CD8-positive, alpha-beta T cell (primary cell): ENCODE measurements at places on chromosomes 6 and 20. TPM values are rescaled to one million over a fixed set of nuclear protein-coding genes. Genes with fewer than 3 reads are reported as not detected.

- DNase-seq, result no peak
These were observed 120.1 kb downstream of the SLC23A2 start for GRCh38 chr20:4881006-4881730.

GRCh38 chr6:30942338-30943060, 1.7 kb downstream of the MUCL3 start:
- no peak for DNase-seq

The ERGIC3 gene
- 149 TPM for total RNA-seq

- DNase-seq, result no peak
These were observed 7.3 kb downstream of the EYA4 start for GRCh38 chr6:133248241-133249001.

The NELFE gene
- 50.4 TPM for total RNA-seq

DNA sequence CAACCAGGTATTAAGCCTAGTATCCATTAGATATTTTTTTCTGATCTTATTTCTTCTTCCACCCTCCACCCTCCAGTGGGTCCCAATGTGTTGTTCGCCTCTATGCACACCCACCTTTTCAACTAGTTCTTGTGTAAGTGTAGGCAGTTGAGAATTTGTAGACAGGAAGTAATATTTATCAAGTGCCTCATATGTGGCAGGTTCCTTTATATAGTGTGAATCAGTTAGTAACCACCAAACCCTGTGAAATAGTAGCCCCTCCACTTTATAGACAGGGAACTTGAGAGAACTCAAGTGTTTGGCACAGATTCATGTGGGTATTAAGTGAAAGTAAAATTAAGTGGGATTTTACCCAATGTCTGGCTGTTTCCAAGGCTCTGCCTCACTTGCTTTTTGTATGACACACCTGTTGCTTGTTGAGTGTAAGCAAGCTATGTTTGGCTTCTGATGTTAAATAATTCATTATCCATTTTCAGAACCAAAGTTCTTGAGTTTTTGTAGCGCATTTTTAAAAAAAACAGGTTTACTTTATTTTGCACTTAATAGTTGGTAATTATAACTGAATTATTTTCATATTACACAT, 24.8 kb downstream of the AFDN start:
- no peak for DNase-seq

- no peak for DNase-seq
These were observed 2.3 kb upstream of the TOMM34 start for GRCh38 chr20:44962483-44962882.

The HRH3 gene
- not detected for total RNA-seq

GRCh38 chr20:3733119-3733995, 872 bp downstream of the HSPA12B start:
- DNase-seq, result no peak

The HMGN4 gene
- 24.8 TPM for total RNA-seq

- no peak for DNase-seq
These were observed 28.2 kb upstream of the KCNB1 start for GRCh38 chr20:49510562-49511122.

The ZBTB9 gene
- 7.1 TPM for total RNA-seq

The FERMT1 gene
- not detected for total RNA-seq

DNA sequence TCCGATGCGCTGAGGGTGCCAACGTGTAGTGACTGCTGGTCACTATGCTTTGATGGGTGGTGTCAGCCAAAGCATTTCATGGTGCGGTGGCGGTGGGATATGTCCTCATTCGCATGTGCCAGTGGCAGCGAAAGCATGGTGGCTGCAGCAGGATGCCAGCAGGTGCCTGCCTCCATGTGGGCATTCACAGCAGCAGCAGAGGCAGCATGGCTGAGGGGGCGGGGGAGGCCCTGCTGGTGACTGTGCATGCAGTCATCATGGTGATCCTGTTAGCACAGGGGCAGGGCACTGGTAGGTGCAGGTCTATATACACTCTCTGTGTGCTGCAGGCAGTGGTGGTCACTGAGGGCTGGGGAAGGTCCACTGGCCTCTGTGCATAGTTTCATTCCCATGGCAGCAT, 22.0 kb downstream of the FIG4 start:
- DNase-seq, result no peak

The PBOV1 gene
- not detected for total RNA-seq

GRCh38 chr20:63433756-63434531, 38.5 kb downstream of the KCNQ2 start:
- peak; percentile 43 for DNase-seq

DNA sequence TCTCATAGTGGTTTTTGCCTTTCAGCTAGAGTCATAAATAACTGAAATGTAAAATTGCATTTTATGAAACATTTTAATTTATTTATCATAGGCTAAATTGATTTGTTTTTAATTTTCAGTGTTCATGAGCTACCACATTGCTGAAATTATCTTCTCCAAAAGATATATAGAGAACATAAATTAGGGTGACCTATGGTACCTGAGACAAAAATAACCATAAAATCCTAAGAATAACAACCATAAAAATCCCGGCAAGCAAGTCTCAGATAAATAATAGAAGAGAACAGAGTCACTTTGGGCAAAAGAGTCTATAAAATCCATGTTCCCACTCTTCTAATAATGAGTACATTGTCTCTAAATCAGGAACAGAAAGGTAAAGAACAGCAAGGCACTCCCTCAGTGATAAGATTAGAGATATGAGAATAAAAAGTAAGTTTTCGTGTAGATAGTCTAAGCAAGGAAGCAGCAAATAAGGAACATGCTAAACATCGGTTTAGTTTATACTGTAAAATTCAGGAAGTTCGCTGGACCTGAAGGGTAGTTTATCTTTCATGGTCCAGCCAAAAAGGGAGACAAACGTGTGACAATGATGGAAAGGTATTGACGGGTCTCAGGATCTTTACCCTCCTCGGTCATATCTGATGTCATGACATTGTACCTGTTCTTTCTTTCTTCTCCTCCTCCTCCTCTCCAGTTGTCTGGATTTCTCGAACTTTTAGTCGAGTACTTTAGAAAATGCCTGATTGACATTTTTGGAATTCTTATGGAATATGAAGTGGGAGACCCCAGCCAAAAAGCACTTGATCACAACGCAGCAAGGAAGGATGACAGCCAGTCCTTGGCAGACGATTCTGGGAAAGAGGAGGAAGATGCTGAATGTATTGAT, 117.6 kb downstream of the TMEM242 start:
- no peak for DNase-seq

- no peak for DNase-seq
These were observed 9.3 kb upstream of the C2 start for GRCh38 chr6:31918069-31918720.

The ELOVL4 gene
- total RNA-seq, result 1.7 TPM

The LAMA2 gene
- total RNA-seq, result 0.35 TPM

- no peak for DNase-seq
These were observed 10.8 kb downstream of the SLC17A2 start for GRCh38 chr6:25919657-25920056.

The HBS1L gene
- total RNA-seq, result 119 TPM

DNA sequence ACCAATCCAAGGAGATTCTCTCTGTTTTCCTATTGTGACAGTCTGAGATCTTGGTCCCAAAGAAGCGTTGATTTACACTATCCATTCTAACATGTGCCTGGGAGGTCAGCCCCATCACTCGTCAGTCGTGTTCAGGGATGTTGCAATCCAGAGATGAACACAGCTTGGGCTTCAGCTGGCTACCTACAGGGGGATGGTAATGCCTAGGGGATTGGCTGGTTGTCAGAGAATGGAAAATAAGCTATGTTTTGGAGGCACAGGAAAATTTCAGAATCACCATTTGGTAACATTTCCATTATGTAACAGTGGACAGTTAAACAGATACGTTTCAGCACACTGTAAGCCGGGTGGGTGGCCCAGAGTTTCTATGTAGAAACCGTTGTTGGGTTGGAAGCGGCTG, 147.1 kb upstream of the RALGAPA2 start:
- no peak for DNase-seq

- no peak for DNase-seq
These were observed 131.6 kb downstream of the DST start for GRCh38 chr6:56510984-56511531.

DNA sequence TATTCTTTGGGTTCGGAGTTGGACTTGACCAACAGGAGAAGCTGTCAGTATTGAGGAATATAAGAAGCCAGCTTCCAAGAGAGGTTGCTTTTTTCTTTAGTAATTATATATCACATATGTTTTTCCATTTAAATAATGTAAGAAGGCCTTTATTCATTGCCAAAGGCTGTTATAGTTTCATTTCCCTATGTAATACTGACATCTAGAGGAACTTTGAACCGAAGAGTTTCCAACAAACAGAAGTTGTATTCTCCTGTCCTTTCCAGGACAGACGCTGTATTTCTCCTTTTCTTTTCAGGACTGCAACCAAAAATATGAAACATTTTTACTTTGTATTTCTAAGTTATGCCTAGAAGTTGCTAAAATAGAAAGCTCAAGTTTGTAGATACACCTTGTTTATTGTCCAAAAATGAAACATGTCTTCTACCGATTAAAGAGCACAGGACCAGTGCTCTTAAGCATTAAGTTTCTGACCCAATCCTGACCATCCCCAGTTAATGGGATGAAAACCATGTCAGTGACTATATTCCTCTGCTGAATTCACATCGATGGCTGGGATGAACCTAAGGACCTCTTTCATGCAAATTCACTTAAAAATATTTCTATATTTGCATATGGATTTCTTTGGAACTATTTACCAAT, 55.1 kb downstream of the MYLK4 start:
- no peak for DNase-seq

The SLC9A8 gene
- 32.9 TPM for total RNA-seq

The SIRPB1 gene
- total RNA-seq, result 3.9 TPM

GRCh38 chr6:40848038-40848437, 191.0 kb downstream of the UNC5CL start:
- DNase-seq, result no peak

DNA sequence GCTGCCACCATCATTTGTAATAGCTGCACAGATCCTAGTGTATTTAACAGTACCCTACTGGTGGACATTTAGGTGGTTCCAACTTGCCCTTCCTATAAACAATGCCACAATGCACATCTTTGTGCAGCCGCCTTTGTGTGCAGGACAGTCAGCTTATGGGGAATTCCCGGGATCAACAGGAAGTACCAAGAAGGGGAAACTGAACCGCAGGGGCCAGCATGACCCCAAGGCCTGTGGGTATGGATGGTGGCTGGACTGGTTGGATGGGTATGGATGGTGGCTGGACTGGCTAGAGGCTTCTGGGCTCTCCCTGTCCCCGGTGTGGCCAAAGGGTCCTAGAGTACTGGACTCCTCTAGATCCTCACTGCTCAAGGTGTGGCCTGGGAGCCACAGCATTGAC, 46.7 kb downstream of the CEBPB start:
- no peak for DNase-seq

DNA sequence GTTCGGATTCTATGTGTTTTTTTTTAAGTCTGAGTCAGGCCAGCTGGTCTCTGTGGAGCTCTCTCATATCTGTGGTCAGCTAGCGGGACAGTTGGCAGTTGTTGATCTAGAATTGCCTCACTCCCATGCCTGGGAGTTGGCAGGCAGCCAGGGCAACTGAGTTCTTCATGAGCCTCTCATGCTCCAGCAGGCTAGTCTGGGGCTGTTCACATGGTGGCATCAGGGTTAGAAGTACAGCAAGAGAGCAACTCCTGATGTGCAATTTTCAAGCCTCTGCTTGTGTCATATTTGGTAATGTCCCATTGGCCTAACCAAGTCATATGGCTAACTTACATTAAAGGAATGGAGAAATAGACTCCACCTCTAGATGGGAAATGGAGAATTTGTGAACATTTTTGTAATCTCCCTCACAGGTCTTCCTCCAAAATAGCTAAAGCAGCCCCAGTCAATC, 6.7 kb upstream of the IFT52 start:
- no peak for DNase-seq

- no peak for DNase-seq
These were observed 233.2 kb downstream of the LRFN2 start for GRCh38 chr6:40353967-40354452.

DNA sequence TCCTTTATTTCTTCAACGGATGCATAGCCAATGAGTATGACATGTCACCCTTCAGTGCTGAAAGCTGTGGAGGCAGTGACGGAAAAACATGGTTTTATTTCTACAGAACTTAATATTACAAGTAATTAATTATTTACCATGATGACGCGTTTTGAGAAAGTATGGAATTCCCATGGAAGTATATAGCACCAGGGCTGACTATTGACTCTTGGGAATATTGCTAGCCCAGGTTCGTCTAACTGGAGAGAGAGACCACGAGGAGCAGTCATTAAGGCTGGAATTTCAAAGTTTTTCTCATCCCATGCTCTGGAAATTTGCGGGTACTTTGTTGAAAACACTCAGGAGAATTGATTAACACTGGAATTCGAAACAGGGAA, 155.2 kb upstream of the PRSS16 start:
- DNase-seq, result no peak

The SLC22A3 gene
- not detected for total RNA-seq

The SAMD3 gene
- total RNA-seq, result 44.4 TPM
